ENCODE measurements at places on chromosomes 12 and 14.

DNA sequence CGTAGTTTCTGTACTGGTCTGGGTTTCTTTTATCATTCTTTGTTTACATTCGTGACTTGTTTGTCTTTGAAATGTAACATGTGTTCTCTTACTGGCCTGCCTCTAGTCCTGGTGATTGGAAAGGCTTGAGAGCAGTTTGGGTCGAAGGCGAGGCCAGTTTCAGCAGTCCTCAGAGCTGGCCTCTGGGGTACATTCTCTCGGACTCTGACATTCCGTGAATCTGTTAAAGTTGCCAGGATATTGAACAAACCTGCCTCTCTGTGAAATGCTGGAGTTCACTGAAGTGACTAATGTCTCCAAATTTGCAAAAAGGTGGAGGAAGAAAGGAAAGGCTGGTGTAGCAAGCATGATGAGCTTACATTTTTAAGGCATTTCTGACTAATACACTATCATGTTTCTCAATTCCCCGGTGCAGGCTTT lies 1.5 kb downstream of the PLEKHA5 start:
- no peak for DNase-seq

- DNase-seq: no peak
Measured at GRCh38 chr12:23949348-23950209, at the start of gene SOX5. TSS of gene SOX5 (minus strand) at chr12:23949670. CDS start at chr12:23949601, 69 bp downstream.

GRCh38 chr12:69440016-69440415 lies 30.2 kb upstream of the FRS2 start:
- no peak for DNase-seq

DNA sequence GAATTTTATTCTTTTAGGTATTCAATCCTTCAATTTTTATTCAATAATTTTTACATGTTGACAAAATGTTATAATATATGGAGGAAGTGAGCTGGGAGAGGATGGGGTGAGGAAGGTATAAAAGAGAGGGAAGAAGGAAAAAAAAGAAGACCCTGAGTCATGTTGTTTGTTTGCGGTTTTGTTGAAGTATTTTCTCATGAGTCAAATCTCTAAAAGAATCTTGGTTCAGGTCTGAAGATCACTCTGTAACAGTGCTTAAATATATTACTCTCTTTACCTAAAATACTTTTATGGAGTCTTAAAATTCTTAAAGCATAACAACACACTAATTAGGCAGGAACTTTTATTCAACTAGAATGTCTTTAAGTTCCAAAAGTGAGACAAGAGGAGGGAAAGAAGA lies 489.6 kb upstream of the GARIN6 start:
- DNase-seq: no peak

GRCh38 chr12:25052196-25052913 lies 103.5 kb upstream of the BCAT1 start:
- no peak for DNase-seq

DNA sequence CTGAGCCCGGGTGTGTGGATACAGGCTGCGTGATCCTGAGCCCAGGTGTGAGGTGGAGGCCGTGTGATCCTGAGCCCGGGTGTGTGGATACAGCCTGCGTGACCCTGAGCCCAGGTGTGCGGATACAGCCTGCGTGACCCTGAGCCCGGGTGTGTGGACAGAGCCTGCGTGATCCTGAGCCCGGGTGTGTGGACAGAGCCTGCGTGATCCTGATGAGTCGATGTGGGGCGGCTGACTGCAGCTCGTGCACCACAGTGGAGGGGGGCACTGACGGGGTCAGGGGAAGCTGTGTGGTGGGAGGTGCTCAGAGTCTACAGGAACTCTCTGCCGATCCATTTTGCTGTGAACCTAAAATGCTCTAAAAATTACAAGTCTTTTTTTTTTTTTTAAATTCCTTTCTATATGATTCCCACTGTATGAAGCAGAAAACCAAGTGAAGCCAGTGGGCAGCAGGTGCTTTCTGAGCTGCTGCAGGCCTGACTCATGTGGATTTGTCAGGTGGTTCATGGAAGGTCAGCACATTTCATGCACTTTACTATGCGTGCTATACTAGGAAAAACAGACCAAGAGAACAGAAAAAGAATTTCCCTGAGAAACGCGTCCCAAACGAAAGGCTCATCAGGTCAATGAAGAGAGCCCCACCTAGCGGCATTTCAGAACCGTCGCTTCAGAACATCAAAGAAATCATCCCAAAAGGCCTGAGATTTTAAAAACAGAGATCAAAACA lies 19.3 kb downstream of the BRF1 start:
- no peak for DNase-seq

DNA sequence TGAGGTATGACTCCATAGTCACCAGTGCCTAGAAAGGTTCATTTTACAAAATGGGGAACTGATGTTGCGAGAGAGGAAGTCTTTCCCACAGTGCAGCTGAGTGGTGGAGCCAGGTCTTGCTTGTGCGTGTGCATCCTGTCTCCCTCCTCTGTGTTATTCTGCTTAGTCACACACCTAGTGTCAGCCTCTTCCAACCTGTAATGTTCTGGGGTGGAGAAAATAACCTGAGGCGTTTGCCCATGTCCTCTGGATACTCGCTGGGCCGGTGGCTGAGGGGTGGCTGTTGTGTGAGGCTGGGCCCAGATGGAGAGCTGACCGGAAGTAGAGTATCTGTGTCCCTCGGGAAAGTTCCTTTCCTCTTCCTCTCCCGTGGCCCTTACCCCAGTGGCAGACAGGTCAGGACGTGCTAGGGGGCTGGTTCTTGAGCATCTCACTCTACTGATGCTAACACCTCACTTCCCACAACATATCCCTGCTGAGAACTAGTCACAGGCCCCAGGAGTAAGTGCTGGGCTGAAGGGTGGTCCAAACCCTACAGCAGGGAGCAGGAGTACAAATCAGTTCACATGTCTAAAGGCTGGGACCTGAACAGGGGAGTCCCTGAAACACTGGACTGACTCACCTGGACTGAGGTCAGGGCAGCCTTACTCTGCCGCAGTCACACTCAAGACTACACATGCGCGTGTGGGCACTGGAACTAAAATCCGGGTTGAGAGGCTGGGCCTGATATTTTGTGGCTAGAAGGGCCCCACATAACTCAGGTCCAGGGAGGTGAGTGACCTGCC lies 7.0 kb downstream of the MLF2 start:
- no peak for DNase-seq

DNA sequence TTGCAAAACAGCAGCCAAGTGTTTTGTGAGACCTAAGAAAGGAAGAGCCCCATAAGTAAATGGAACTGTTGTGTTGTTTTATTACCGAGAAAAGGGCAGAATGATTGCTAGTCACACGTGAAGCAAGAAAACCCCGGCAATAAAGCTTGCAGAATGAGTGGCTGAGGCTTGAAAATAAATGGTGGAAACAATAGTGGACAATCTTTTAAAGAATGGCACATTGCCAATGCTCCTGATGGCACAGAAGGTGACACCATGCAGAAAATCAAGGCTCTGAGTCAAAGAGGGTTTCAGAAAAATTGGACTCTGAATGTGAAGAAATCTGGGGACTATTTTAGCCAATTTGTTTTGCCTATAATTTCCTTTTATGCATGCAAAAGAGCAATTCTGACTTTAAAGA lies 4.0 kb upstream of the AQP2 start:
- DNase-seq: no peak

DNA sequence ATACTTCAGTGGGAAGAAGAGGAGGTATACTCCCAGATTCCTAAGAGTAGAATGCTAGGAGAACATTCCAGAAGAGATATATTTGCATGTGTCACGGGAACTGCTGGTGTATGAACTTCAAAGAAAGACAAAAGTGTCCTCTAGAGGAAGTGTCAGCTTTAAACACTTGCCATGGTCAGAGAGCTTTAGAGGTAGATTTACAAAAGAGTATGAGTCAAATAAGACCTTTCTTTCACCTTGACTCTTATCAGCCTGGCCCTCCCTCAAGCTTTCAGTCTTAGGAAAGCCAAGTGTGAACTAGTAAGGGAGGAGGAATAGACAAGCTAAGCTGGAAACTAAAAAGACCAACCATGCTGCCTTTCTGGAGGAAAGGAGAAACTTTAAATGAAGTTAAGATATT lies 34.7 kb downstream of the COX8C start:
- DNase-seq: no peak

DNA sequence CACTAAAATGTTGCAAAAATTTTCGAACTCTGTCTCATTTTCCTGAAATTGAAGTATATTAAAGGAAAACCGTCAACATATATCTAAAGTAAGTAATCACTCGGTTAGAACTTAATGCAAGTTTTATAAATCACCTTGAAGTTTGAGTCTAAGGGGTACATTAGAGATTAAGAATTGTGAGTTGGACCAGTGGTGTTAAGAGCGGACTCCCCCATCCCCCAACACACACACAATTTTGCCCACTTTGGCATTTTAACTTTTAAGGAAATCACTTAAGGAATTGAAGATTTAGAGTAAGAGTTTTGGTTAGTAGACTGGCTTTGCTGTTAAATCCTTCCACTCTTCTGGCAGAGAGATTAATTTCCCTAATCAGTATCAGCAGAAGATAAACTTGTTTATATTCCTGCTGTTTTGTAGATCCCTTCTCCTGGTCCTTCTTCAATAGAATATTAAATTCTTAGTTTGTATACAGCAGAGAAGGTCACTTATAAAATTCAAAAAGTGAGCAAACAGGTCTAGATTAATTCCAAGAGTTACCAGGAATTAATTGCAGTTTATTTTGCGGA lies 1.5 kb downstream of the HIF1A start:
- DNase-seq: no peak

- no peak for DNase-seq
Measured at GRCh38 chr14:63725786-63726460, 1.9 kb downstream of the SGPP1 start.

DNA sequence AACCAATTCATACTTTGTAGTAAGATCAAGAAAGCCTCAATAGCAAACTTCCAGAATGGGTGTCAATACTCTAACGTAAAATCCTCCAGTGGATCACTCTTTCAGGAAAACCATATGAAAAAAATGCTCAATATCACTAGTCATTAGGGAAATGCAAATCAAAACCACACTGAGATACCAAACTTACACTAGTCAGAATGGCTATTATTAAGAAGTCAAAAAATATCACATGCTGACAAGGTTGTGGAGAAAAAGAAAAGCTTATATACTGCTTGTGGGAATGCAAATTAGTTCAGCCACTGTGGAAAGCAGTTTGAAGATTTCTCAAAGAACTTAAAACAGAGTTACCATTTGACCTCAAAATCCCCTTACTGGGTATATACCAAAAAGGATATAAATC lies 49.5 kb upstream of the ATXN7L3B start:
- no peak for DNase-seq

DNA sequence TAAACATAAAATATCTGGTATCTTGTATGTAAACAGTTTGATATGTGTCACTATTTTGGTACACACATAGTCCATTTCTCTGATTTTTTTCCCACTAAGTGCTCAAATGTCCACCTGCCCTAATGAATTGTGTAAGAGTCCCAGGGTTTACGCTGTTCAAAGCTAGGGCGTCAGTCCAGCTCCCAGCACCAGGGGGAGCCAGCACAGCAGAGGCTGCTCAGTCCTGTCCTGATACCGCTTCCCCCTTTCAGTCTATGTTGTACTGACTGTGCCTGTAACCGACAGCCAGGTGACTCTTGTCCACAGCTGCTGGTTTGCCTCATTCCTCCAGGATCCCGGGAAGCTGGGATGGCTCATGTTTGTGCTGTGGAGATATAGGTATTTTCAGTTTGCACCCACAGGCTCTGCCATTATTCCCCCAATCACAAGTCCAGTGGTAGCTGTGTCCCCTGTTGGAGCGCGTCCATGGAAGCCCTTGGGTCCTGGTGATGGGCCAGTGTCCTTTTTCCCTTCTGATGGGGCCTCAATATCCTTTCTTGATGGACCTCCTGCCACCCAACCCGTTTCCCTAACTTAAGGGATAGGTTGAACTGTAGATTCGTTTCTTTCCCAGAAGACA lies 242.0 kb downstream of the NEDD1 start:
- no peak for DNase-seq

- no peak for DNase-seq
Measured at GRCh38 chr14:56092763-56093162, 25.4 kb upstream of the PELI2 start.

GRCh38 chr12:121236776-121237175 lies 26.8 kb downstream of the P2RX4 start:
- no peak for DNase-seq

GRCh38 chr12:53336181-53336681 lies at the start of gene SP7:
TSS of gene SP7 (minus strand) at chr12:53336354. CDS start at chr12:53335646, 708 bp downstream.
- no peak for DNase-seq

GRCh38 chr12:106386813-106387535 lies 29.4 kb downstream of the POLR3B start:
- no peak for DNase-seq

GRCh38 chr14:93965287-93965821 lies 11.0 kb downstream of the ASB2 start:
- peak; percentile 89 for DNase-seq

- DNase-seq: no peak
Measured at GRCh38 chr12:121673013-121673511, 3.6 kb upstream of the MORN3 start.

DNA sequence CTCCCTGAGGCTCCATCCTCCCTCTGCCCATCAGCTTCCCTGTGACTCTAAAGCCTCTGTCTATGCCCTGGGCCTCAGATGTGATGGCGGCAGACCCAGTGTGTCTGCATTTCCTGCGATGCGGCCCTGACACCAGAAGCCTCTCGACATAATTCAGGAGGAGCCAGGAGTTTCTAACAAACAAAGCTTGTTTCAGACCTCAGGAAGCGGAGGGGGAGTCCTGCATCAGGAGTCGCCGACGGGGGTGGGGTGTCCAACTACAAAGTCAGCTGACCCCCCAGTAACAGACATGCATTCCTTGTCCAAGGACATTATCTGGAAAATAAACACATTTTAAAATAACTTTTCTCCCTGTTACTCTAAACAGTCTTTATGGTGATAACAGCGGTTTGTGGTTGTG lies 167.5 kb downstream of the DPF3 start:
- DNase-seq: no peak

DNA sequence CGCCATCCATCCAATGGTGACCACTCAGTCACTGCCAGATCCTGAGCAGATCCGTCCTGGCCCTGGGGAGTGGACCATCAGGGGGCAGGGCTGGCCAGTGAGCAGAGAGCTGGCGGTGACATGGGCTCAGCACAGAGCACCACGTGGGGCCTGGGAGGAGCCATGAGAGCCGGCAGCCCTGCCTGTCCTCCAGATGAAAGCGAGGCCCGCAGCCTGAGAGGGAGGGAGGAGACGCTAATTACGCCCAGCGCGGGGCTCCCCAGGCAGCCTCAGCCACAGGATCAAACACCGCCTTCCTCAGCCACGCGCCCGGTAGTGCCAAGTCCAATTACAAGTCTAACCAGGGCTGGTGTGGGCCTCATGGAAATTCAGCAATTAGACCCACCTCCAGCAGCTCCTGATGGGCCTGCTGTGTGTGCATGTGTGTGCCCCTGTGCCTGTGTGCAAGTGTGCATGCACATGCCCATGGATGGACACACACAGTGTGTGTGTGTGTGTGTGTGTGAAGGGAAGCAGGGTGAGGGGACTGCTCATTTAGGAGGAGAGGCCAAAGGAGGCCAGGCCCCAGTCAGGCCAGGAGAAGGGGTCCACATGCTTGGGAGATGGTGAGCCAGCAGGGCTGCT lies 68.0 kb downstream of the KIF26A start:
- DNase-seq: no peak

DNA sequence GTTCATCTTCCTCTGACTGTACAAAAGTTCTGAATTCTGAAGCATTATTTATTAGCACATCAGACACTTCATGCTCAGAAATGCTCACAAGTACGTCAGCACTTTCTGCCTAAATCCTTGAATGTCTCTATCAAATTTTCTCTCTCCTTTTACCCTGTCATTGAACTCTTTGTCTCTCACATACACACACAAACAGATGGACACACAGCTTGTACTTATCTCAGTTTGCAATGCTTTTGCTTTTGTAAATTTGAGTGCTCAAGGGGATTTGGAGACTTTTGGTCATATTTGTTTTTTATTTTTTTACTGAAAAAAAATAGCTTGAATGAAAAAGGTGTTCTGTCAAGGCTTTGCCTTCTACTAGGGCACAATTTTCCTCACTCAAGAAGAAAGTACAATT lies 64.2 kb upstream of the PDZRN4 start:
- no peak for DNase-seq
